ENCODE measurements at places on chromosomes 3 and 15.

- DNase-seq = no peak
Measured at GRCh38 chr3:186824430-186825139, 17.9 kb upstream of the ADIPOQ start.

DNA sequence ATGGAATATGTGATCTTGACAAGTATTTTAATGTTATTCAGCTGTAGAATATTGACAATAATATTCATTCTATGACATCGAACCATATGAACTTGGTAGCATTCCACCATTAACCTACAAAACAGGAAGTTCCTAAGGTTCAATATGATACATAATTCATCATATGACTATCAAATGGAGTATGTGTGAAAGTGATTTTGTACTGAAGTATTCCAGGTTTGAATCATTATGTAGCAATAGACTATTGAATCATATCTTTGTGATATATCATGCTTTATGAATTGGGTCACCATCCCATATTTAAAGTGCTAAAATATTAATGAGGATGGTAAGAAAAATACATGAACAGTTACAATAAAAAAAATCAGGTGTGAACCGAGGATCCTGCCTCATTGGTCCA is 95.1 kb downstream of the TP63 start:
- DNase-seq = no peak

DNA sequence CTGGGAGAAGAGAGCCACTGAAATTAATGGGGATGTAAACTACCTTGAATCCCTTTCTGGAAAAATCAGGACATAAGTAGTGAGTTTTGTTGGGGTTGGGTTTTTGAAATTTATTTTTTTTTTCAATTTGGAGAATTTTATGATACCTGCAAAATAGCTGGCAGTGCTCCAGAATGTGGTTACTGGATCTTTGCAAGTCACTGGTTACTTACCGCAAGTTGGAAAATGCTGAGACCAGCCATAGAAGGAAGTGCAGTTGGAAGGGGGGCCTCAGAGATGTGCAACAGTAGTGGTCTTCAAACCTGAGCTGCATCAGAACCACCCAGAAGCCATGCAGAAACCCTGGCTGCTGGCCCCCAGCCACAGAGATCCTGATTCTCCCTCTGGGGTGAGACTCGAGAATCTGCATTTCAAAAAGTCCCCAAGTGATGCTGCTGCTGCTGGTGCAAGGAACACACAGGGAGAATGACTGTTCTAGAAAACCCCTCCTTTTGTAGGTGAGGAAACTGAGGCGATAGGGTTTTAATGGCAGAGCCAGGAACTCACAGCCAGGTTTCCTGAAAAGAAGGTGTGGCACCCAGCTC is 39.7 kb downstream of the SEMA5B start:
- DNase-seq = no peak

- DNase-seq = no peak
Measured at GRCh38 chr15:83207009-83207659, 489 bp downstream of the HDGFL3 start.

- no peak for DNase-seq
Measured at GRCh38 chr3:114694251-114694650, 400.4 kb downstream of the TIGIT start.

DNA sequence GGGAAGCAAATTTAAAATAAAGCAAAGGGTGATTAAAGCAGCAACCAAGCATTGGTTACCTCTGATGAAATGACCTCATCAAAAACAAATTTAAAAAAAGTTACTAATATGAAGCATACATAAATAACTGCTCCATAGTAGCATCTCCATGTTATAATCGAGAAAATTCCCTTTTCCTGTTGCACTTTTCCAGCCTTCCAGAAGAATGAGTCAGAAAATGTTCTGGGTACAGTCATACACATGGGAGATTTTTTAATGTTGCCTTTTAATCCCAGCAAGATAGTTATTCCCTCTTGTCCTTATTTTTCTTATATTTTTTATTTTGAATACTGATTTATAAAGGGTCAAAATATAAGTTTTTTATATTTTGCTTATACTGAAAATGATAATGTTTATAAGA is 2.6 kb upstream of the TMCO5A start:
- DNase-seq = no peak

DNA sequence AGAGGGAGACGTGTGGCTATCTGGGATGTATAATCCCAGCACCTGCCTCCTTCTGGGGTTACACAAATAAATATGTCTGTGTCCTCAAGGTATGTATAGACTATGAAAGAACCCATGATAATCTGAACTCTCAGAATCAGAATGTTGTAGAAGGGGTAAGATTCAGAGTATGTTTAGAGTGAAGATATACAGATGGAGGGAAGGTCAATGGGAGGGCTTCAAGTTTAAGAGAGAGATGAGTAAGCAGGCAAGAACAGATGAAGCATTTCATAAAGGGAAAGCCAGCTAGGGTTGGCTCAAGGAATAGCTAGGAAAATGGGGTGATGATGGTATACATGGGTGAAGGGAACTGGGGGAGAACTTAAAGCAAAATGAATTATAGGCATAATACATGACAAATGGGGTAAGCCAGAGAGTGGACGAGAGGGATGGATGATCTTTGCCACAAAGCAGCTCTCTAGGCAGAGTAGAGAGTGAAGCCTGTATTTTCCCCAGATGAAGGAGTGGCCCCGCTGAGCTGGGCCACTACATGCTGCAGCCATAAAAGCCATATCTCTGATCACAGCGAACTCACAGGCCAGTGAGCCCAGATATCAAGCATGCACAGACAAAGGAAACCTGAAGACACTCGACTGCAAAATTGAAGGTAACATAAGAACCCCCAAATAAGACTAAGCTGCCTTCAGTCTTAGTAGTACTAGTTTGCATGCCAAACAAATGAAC is 15.9 kb upstream of the ZBTB38 start:
- no peak for DNase-seq

DNA sequence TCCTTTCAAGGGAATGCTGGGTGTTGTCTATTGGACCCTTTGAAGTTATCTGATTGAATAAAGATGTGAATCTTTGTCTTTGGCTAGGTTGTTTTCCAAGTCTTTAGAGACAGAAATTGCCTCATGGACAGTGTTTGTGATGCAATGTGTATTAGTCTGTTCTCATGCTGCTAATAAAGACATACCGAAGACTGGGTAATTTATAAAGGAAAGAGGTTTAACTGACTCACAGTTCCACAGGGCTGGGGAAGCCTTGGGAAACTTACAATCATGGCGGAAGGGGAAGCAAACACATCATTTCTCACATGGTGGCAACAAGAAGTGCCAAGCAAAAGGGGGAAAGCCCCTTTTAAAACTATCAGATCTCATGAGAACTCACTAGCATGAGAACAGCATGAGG is 88.8 kb upstream of the PLXND1 start:
- peak; percentile 50 for DNase-seq

- DNase-seq = no peak
Measured at GRCh38 chr15:64324165-64324877, 31.7 kb downstream of the CSNK1G1 start.

- DNase-seq = no peak
Measured at GRCh38 chr15:33701304-33701696, 267.0 kb upstream of the CHRM5 start.

- peak; percentile 6 for DNase-seq
Measured at GRCh38 chr3:87397211-87397610, 120.8 kb upstream of the POU1F1 start.

DNA sequence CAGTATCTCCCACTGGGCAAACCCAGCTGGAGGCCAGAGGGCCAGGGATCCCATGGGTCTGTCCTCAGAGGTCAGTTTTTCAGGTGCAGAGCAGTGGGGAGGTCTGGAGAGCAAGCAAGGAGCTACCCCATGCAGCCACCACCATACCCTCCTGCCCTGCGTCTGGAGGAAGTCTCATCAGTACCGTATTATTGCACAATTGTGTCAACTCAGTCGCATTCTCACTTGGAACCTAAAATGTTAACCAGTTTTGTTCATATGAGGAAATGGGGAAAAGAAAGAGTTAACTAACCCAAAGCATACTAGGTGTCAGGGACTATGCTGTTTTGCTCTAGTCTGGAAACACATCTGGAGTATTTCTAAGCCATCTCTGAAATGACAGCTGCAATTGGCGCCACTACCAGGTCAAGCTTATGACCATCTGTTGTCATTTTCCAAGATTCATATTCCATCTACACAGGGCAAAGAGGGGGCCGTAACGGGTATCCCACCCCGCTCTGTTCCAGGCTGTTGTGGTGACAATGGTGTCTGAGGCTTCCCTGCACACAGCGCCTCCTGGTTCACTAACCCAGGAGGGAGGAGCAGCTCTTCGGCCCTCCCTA is 16.9 kb upstream of the APBA2 start:
- no peak for DNase-seq

- DNase-seq = no peak
Measured at GRCh38 chr3:168532135-168532534, 436.4 kb upstream of the GOLIM4 start.

- DNase-seq = no peak
Measured at GRCh38 chr15:74168711-74169126, 4.8 kb upstream of the ISLR start.

- DNase-seq = peak; percentile 28
Measured at GRCh38 chr3:185677146-185677829, 91.2 kb downstream of the SENP2 start.

GRCh38 chr15:39479911-39480310 is 101.0 kb upstream of the THBS1 start:
- no peak for DNase-seq

DNA sequence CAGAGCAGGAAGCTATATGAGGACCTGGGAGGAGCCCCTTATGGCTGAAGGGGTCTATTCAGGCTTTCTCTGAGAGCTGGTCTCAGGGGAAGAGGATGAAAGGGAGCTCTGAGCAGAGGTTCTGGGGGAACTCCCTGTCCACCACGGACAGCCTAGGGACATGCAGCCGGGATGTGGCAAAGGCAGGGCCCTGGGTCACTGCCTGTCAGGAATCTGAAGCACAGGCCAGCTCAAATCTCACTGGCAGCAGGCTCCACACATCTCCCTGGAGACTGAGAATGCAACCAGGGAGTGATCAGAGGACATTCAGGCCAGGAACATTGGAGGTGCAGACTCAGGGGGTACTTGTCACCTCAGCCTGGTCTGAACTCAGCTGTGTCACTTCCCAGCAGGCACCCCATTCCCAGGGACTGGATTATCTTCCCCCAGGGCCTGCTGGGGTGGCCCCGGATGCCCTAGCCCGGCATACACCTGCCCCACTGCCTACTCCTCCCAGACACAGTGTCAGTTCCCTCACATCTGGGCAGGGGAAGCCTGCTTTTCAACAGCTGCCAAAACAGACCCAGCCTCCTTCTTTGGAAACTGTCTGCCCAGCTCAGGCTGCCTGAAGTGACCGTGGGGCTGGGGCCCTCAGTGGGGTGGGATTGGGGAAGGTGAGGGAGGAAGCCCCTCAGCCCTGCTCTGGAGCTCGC is 18.3 kb upstream of the SEMA3F start:
- no peak for DNase-seq

GRCh38 chr15:93486407-93487117 is 397.6 kb upstream of the RGMA start:
- no peak for DNase-seq

DNA sequence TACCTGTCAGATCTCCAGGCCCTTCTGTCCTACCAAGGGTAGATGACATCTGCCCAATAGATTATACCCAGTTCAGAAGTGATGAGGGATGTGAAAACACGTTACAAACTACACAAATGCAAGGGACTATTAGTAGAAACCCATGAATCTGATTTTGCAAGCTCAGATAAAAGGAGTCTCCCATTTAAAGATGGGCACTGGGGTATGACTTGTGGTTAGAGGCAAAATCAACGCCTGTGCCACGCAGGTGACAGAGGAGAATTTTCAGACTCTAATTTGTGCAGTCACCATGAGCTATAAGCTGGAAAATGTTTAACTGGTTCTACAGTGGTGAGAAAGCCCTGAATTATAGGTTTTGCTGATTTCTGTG is 184.4 kb upstream of the LPP start:
- DNase-seq = no peak

DNA sequence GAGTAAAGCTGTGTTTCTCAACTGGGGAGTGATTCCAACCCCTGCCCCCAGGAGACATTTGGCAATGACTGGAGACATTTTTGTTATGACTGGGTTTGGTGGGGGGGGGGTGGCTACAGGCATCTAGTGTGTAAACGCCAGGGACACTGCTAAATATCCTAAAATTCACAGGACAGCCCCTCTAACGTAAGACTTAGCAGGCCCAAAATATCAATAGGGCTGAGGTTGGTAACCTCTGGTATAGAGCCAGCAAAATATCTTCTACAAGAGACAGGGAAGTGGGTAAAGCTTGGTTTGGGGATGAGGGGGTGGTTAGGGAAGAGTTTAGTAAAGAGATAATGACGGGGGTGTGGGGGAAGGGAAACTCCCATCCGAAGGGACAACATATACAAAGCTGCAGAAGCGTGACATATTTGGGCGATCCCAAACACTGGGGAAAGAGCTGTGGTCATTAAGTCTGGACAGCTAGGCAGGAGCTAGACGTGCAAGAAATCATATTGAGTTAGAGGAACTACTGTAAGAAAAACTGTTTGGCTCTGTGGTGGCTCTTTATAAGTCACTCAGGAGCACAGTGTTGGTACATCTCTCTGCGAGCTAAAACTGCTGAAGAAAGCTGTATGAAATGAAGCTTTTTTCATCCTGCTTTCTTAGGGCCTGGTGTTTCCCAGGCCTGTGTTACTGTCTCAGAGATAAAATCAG is 697 bp upstream of the TRIM69 start:
- no peak for DNase-seq

GRCh38 chr3:107221856-107222255 is 155.4 kb upstream of the CCDC54 start:
- DNase-seq = no peak

DNA sequence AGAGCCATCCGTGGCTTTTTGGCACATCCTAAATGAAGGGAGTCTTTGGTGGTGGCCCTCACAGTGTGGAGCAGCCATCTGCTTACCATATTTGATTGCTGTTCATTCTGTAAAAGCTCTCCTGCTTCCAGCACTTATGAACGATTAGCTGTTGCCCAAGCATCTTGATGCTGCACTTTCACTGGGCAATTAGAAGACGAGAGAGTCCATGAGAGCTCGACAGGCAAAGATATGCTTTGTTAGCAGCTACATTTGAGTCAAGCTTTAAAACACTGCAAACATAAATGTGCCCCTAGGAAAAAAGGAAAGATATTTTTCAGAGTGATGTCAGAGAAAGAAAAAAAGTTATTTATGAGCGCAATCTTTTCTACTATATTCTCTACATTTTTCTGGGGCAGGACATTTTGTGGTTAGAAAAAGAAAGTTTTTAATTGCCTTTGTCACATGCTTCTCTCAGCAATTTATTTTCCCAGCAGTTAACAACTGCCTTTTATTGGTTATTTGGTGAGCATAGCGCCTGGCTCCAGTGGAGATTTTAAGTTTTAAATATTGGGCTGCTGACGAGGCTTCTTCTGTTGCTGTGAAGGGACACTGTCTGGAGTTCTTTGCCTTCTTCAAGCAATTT is 468.4 kb downstream of the C3orf38 start:
- DNase-seq = no peak

DNA sequence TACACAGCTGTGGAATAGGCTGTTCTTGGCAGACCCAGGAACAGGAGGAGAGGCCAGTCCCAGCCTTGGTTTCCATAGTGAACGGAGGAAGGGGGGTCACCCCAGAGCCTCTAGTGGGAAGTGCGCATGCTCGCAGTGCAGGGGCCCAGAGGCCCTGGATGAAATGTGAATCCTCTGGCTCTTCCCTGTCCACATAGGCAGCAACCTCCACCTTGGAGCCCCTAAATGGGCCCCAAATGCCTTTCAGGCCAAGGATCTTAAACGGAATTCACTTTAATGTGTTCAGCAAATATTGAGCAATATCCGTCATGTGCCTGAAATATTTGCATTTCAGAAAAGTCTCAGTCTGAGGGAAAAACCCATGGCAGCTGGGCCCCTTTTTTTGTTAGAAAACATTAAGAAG is 3.3 kb upstream of the NDN start:
- no peak for DNase-seq

- no peak for DNase-seq
Measured at GRCh38 chr3:169813757-169814517, 1.2 kb upstream of the LRRC34 start.

Data from GM04503 (cell line).